ENCODE measurements at places on chromosomes 4 and X.
A peak's percentile ranks its signal among the peaks of the same experiment; 100 is the strongest.

DNA sequence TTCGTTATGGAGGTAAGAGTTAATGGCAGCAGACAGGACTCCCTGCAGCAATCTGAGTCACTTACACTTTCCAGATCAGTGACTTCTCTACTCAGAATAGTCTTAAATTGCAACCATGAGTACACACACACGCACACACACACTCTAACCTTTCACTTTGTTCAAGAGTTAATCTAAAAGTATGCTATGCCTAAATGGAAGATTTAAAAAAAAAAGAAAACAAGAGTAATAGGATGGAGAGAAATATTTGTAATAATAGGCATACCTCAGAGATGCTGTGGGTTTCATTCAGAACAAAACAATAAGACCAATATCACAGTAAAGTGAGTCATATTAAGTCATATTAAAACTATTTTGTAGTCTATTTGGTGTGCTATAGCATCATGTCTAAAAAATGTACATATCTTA, 969.1 kb upstream of the PCDH10 start:
- no peak for DNase-seq

GRCh38 chr4:32417113-32417704, 1697.0 kb downstream of the PCDH7 start:
- no peak for DNase-seq

DNA sequence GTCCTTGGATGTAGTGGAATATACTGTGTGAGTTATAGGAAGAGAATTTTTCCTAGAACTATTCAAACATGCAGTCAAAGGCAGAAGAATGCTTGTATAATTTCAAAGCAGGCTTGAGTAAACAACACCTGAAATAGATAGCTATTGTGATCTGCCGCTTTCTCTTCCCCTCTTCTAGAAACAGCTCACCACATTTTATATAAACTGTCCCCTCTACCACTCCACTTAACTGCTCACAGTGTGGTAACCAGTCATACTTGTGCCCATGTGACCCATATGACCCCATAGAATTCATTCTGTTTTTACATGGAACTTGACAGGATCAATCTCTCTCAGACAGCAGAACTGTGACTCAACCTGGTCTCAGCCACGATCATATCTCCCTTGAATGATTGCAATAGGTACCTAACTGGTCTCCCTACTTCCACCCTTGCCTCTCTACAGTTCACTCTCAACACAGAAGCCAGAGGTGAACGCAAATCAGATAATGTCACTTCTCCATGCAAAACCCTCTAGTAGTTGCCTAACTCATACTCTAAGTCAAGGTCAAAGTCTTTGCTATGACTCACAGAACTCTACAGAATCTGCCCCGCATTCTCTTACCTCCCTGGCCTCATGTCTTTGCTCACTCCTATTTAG, 85.6 kb upstream of the EFHC2 start:
- no peak for DNase-seq

DNA sequence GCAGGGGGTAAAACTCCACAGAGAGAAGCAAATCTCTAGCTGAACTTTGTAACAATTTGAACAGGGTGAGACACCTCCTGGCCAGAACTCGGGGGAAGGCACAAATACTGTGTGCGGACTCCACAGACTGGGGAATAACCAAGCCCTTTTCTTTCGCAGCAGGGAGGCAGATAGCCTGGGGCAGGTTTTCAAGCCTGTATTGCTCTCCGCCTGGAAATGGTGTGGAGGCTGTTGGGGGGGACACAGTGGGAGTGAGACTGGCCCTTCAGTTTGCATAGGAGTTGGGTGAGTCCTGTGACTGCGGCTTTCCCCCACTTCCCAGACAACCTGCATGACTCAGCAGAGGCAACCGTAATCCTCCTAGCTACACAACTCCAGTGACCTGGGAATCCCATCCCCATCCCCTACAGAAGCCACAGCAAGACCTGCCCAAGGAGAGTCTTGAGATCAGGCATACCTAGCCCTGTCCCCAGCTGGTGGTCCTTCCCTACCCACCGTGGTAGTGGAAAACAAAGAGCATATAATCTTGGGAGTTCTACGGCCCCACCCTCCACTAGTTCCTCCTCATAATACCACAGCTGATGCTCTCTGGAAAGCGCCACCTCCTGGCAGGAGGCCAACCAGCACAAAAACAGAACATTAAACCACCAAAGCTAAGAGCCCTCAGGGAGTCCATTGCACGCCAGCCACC, 12.9 kb upstream of the SMPX start:
- DNase-seq = no peak

- DNase-seq = no peak
Observed at GRCh38 chr4:189073739-189074138, 866.9 kb upstream of the FRG1 start.

GRCh38 chrX:50432829-50433289, 37.8 kb downstream of the DGKK start:
- DNase-seq = no peak

GRCh38 chr4:10032625-10033024, 11.3 kb upstream of the SLC2A9 start:
- DNase-seq = peak; percentile 5

- peak; percentile 22 for DNase-seq
Observed at GRCh38 chrX:124895947-124896346, 423.7 kb upstream of the TEX13C start.

DNA sequence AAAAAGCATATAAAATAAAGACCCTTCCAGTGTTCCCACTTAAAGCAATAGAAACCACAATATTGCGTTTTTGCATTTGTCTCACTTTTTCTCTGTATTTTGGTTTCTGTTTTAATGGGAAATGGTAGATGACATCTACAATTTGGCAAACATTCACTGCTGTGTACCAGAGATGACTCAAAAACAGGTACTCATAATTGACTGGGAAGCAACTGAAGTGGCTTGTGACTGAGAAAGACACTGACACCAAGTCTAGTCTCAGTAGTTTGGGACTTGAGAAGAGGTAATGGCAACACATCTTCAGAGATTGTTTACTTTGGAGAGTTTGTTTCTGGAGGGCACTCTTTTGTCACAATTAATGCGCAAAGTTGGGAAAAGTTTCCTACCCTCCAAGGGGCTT, 42.0 kb downstream of the AREG start:
- DNase-seq = no peak

DNA sequence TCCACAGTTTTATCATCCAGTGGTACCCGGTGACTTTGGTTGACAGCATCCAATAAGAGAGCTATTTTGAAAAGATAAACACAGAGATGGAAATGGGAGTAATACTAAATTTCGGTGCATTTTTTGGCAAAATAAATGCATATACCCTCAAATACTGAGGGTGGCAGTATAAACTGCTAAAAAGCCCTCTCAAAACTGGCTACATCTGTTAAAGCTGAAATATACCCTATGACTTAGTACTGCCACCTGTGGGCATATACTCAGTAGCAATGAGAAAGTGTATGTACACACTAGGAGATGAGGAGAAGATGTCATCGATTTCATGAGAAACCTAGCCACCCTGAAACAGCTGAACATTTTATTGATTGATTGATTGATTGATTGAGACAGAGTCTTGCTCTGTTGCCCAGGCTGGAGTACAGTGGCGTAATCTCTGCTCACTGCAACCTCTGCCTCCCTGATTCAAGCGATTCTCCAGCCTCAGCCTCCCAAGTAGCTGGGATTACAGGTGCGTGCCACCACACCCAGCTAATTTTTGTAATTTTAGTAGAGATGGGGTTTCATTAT, 12.2 kb upstream of the TMEM128 start:
- DNase-seq = no peak

GRCh38 chrX:41522671-41523070, 75.5 kb downstream of the NYX start:
- DNase-seq = no peak

- no peak for DNase-seq
Observed at GRCh38 chr4:40870150-40870549, 120.4 kb downstream of the NSUN7 start.

DNA sequence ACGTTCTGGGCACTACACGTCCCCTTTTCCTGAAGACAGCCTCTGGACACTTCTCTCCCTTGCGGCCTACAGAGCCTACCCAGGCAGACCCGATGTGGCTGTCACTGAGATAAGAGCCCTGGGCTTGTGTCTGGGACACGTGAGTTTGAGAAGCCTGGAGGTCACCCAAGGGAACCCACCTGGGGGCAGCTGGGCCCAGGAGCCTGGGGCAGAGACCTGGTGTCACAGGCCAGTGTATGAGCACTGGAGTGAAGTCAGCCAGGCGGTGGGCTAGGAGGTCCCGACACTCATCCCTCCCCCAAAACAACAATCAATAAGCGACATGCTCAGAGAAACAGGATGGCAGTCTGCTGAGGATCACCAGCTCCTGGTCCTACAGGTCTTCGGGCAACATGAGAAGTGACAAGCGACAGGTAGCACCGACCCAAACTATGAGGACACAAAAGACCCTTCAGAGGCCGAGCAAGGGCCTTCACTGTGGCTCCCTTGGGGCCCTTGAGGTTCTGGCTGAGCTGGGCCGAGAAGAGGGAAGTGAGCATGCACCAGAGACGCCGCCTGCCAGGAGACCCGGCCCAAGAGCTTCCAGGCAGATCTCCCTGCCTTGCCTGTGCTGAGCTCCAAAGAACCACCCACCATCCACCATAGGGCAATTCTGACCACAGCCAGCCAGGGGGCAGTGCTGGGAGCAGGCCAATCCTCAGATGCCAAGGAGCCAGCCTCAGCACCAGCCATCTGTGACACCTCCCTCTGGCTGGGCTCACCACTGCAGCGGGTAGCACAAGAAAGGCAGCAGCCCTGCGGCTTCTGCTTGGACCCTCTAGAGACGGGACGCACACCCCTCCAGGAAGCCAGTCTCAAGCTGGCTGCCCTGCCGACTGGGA, 11.0 kb upstream of the DUSP9 start:
- DNase-seq = no peak

DNA sequence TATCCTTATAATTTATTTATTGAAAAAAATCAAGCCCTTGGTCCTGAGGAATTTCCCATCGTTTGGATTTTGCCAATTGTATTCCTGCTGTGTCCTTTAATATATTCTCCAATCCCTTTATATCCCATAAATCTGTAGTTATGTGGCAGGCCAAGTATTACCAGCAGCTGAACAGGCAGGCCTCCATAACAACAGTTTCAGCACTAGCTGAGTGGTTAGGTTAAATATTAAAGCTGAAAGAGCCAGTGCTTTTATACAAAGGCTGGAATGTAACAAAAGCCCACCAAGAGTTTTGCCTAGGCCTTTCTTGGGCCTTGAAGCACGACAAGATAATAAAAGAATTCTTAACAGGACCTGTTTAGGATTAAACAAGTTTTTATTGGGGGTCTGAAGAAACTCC, 366.6 kb upstream of the GALNT7 start:
- no peak for DNase-seq

DNA sequence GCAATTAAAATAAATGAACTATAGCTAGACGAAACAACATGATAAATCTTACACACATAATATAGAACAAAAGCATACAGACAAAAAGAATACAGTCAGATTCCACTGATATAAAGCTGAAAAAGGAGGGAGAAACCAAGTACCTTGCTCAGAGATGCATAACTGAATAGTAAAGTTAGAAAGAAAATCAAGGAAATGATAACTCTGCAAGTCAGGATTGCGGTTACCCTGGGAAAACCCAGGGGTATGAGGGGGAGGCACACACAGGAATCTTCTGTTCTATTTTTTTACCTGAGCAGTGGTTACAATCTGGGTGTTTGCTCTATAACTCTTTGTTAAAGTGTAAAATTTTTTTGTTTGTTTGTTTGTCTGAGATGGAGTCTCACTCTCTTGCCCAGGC, 209.1 kb downstream of the CBR4 start:
- DNase-seq = no peak

GRCh38 chrX:46918434-46918833, 6.2 kb downstream of the JADE3 start:
- DNase-seq = no peak

- no peak for DNase-seq
Observed at GRCh38 chr4:143406523-143406922, 69.8 kb downstream of the GAB1 start.

DNA sequence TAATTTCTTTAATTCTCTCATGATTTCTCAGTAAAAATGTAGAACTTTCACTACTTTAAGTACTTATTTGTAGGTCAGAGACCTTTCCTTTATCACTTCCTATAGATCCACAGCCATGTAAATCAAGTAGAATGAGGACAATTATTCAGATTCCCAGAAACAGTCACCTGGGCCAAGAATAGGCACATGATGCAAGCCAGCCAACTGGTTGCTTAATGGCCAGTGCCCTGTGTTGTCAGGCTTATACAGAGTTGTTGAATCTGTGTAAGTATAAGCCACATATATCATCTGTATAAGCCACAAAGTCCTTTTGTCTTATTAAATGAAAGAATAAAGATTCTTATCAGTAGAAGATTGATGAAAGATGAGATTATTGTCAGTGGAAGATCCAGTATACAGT, 5.2 kb downstream of the BANK1 start:
- DNase-seq = no peak

DNA sequence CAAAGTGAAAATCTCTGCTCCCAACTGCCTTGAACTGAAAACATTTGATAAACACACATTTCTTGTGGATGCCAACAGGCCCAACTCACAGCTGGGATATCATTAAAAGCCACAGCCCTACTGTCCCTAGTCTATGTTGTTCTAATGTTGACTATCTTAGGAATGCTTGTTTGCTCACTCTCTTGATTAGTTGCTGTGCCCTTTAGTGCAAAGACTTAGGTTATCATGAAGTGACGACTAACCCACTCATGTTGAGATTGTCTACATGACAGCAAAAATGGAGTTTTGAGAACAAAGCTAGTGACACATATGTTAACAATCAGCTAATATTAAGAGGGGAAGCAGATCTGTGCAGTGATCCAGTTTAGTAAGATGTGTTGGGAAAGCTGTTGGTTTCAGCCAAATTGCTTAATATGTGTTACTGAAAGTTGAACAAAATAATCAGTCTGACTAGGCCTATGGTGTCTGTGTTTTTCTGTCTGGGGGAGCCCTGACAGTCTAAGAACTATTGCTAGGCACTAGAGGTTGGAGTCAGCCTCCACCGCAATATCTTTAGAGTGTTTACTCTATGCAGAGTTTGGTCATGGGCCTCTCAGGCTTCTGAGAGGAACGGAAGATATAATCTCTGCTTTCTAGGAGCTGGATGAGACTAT, 125.5 kb downstream of the ATG4A start:
- no peak for DNase-seq

DNA sequence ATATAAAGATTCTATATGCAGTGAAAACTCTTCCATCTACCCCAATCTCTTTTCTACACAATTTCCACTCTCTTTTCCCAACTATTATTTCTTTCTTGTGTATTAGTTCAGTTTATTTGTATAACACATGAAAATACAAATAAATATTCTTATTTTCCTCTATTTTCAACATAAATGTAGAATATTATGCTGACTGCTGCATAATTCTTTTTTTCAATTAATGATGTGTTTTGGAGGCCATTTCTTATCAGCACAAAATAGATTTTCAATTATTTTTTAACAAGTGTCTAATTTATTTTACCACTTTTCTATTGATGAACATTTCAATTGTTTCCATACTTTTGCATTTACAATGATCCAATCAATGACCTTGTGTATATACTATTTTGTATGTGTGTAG, 557.7 kb upstream of the NR3C2 start:
- DNase-seq = no peak

DNA sequence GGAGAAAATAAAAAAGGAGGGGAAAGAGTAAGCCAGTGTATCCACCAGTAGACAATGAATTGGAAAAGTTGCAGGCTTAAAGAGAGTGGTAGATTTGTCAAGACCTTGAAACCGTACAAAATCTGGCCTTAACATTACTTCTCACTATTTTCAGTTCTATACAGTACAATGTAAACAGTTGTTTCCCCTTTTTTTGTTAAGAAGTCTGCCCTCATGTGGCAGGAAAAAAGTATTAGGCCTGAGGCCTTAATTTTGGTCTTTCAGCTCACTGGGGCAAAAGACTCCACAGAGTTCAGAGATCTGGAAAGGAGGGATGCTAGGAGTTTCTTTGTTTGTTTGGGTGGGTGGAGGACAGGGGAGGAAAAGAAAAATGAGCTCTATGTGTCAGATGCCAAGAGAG, 92.8 kb upstream of the CCDC160 start:
- peak; percentile 14 for DNase-seq
